Right renal cortex interstitium (tissue), 3 donors: ENCODE measurements at places on chromosomes 11 and 22.
A peak's percentile ranks its signal among the peaks of the same experiment; 100 is the strongest.

DNA sequence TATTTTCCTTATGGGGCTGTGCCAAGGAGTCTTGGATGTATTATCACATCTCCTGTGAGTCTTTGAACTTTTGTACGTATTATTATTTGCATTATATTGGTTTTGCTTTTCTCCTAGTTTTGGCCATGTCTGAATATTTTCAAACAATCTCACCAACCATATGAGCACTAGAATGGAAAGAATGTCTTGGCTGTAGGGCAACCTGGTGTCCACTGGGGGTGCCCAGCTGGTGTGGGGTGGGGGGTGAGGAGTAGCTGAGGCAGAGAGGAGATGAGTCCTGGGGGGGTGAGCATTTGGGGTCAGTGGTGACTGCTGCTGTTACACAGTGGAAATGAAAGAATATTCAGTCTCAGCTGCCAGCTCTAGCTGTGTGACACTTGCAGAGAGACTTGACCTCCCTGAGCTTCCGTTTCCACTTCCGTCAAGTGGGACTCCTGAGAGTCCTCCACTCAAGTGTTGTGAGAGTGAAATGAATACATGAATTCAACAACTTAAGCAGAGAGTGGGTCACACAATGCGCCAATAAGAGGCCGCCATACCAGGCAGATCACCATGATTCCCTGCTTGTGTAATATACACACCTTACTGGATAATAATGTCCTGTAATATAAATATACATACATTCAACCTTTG is 12.7 kb upstream of the PVALB start:
- DNase-seq: no peak

GRCh38 chr11:116172156-116172555 is 600.6 kb downstream of the BUD13 start:
- DNase-seq: no peak

- DNase-seq: no peak
Measured at GRCh38 chr11:81420668-81421250, 1312.9 kb downstream of the FAM181B start.

- DNase-seq: no peak
Measured at GRCh38 chr11:17816232-17816931, 81.8 kb downstream of the KCNC1 start.

- no peak for DNase-seq
Measured at GRCh38 chr11:78504181-78504580, 70.5 kb downstream of the NARS2 start.

DNA sequence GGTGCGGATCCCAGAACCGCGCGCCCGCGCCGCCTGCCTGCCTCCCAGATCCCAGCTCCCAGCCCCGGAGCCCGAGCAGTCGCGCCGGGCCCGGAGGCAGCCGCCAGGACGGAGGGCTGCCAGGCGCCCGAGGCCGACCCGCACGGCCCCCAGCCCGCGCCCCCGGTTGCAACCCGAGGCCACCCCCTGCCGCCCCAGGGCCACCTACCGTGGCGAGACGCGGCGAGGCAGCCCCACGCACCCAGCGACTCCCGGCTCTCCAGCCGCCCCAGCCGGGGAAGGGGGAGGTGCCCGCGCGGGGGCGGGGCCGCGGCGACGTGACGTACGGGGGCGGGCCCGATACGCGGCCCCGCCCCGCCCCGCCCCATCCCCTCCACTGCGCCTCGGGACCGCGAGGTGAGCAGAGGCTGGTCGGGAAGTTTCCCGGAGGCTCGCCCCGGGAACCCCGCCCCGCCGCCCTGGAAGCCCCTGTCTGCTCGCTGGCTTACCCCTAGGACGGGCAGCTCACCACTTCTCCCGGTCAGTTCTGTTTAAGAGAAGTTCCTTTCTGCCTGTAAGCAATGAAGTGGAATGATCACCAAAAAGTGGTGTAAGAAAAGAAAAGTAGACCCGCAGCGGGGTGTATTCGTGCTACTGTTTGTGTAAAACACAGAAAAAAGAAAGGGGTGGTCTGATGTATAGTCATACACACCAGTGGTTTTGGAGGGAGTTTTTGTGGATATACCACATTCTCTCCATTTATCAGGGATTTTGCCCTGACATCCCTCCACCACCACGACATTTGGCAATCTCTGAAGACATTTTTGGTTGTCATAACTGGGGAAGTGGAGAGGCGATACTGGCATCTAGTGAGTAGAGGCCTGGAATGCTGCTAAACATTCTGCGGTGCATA is at the start of gene TPST2:
TPST2 (minus strand) TSS at position 288 of the 892 bp plus-strand sequence. CDS start 48,502 bp downstream, outside the sequence.
- no peak for DNase-seq

- no peak for DNase-seq
Measured at GRCh38 chr11:118318581-118319336, 14.2 kb downstream of the CD3E start.

DNA sequence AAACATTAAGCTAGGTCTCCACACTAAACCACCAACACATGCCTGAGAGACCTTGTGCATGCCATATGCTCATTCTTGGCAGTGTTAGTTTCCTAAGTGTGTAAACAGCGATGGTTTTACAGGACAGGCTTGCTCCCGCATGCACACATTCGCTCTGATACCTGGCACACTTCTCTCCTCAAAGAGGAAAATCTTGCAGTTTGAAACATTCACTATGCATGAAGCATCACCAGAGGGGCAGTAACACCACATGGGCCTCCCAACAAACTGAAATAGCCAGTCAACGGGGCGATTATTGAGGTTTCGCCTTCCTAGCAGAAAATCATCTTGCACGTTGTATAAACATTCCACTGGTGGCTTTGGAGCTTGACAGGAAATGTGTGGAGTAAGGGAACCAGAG is 52.6 kb downstream of the ABTB2 start:
- DNase-seq: no peak

DNA sequence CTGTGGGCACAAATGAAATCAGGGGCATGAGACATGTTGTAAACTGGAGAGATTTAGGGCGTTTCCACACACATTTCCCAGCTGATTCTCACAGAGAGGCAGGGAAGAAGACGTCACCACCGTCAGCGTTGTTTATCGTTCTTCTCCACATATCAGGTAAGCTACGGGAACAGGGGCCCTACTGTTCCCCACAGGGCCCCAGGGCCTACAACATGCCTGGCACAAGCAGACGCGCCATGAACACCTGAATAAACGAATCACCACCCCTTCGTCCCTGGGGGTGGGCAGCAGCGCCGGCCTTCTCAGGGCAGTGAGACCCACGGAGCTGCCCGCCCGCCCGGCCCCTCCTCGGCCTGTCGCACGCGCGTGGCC is 342 bp downstream of the EFCAB6 start:
- no peak for DNase-seq

DNA sequence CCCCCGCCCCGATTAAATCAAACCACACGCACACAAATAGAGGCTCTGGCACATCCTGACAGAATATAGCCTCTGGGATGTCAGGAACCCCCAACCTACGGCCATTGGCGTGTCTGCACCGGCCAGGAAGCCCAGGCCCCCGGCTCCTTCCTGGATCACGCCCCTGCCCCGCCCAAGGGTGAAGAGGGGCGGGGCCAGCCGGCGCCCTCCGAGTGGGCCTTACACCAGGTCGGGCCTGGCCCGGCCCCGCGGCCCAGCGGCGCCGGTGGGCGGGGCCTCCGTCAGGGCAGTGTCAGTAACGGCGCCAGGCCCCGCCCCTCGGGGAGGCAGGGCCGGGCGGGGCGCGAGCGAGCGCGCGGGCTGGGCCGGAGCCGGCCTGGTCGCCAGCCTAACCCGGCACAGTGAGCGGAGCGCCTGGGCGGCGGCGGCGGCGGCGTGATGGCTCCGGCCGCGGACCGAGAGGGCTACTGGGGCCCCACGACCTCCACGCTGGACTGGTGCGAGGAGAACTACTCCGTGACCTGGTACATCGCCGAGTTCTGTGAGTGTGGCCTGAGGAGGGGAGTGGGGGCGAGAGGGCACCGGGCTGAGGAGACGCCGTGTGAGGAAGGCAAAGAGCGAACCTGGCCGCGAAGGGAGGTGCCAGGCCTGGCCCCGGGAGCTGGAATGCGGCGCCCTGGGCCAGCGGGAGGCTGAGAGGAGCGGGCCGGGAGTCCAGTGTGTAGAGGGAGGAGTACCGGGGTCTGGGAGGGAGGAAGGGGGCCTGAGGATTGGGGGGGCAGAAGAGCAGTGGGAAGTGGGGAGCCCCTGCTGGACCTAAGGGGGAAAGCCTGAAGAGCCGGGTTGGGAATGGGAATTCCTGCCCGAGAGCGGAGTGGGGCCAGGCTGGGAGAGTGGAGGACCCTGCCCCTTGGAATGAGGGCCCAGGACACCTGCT is at the start of gene ACER3:
ACER3 (plus strand) TSS at position 380 of the 937 bp plus-strand sequence; CDS start at position 439, 59 bp downstream.
- peak; percentile 76 for DNase-seq

DNA sequence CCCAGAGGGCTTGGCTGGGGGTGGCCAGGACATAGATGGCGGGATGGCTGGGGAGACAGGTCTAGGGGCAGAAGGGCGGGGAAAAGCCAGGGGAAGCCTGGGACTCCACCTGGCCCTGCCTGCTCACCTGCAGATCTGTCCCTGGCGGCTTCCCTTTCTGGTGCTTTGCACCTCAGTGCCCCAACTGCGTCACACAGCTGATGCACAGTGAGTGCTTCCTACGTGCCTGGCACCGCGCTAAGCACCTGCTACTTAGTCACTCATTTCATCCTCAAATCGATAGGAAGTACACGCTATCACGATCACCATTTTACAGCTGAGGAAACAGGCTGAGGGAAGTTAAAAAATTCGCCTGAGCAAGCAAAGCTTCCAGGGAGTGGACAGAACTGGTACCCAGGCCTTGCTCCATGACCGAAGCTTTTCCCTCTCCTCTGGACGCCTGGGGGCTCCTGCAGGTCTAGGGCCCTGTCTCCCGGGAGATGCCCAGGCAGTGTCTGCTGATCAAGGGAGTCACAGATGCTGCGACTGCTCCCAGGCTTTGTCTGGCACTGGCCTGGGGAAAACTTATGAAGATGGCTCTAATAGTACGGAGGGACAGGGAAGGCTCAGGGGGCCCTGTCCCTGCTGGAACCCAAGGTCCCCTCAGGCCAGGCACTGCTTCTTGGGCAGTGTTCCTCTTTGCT is 63.0 kb upstream of the TTLL12 start:
- no peak for DNase-seq

GRCh38 chr11:121467471-121467870 is 14.7 kb upstream of the SORL1-AS1 start:
- DNase-seq: no peak

GRCh38 chr22:40939202-40939601 is 12.0 kb upstream of the RBX1 start:
- DNase-seq: no peak
